Left kidney (tissue), 8 donors: ENCODE measurements at places on chromosomes 5 and 9.
A peak's percentile ranks its signal among the peaks of the same experiment; 100 is the strongest.

GRCh38 chr9:69248005-69248404 lies 73.9 kb downstream of the TJP2 start:
- DNase-seq: no peak

DNA sequence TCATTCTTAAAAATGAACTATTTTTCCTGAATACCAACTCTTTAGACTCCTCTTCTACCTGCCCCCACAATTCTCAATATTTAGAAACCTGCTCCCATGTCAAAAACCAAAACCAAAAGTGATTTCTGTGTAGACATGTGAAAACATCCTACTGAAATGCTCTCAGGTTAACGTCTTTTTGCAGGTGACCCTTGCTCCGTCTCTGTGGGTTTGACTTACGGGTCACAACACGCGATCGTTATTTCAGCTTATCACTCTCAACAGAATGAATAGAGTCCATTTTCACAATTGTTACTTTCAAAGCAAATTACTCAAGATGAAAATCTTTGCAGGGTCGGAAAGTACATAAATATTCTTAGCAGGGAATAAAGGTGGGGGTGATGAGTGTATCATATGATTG lies 456.3 kb upstream of the SGCD start:
- no peak for DNase-seq

DNA sequence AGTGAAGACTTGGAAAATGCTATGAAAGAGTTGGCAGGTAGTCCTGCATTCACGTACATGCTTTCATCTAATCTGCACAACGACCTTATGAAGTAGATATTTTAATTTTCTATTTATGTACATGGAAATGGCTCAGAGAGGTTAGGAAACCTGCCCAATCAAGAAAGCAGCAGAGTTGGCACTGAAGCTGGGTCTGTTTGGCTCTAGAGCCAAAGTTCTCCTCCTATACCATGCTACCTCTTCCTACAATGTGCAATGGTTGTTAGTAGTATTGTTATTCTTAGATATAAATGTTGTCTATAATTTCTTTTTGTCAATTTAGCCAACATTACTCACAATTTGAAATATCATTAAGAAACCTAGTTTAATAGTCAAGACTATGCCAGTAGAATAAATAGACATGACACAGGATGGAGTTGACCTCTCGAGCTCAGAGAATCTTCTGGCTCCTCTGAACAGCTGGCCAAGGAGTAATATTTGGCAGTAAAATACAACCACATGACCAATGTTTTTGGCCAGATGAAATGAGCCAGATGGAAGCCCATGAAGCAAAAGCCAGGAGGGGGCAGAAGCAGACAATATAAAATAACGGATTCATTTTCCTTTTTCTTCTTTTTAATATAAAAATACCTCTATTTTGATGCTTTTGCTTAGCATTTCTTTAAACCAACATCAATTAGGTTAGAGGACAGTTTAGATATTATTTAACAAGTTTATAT lies 542.3 kb downstream of the PDE4D start:
- no peak for DNase-seq

DNA sequence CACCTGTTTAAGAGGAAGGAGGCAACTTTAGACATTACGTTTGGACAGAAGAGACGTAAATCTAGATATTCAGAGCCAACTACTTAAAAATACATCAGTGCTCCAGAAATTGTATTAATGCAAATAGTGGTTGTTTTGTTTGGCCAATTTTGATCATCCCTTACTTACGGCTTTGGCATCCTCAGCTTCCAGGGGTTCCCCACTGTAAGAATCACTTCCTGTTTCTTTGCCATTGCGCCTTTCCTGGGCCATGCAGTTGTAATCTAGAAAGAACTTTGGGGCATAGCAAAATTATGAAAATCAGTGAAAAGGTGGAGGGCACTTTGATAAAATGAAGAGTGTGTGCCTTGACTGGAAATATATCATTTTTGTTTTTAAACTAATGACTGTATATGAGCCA lies 537.2 kb upstream of the TLE4 start:
- DNase-seq: no peak

- DNase-seq: no peak
Observed at GRCh38 chr5:109907731-109908130, 218.0 kb downstream of the MAN2A1 start.

GRCh38 chr9:87581513-87581912 lies 83.8 kb downstream of the DAPK1 start:
- DNase-seq: no peak

- peak; percentile 73 for DNase-seq
Observed at GRCh38 chr9:105064248-105065097, 136.5 kb upstream of the ABCA1 start.

- DNase-seq: no peak
Observed at GRCh38 chr9:83138422-83139135, 75.6 kb upstream of the RASEF start.

DNA sequence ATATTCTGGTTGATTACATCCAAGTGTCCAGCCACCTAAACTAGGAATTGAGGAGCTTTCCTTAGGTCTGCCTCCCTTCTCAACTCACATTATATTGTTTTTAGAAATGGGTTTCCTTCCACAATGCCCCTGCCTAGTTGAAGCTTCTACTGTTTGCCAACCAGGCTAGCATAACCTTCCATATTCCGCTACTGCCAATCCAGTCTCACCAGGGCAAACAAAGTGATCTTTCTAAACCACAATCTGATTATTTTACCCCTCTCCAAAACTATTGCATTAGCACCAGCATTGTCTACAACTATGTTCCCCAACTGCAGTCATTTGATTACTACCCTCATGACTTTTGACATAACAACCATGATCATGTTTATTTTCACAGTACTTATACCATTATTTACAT lies 115.8 kb upstream of the RASEF start:
- DNase-seq: no peak

- DNase-seq: no peak
Observed at GRCh38 chr5:113508756-113509155, 4.7 kb upstream of the YTHDC2 start.

GRCh38 chr5:57817001-57817453 lies 334.4 kb upstream of the ACTBL2 start:
- no peak for DNase-seq

DNA sequence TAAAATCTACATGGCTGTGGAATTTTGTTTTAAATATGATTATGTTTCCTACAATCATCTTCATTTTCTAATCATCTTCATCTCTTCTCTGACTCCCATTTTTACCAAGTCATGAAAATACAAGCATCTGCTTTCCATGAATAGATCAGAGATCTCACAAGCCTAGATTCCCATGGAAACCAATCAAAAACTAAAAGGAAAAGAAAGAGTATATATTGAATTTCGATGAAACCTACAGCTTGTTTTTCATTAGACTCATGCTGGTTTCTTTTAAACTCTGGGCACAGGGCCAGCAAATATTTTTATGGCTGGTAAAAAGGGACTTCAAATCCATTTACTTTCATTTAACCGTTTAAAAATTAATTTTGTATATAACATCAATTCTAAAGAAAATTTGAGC lies 51.2 kb downstream of the INVS start:
- DNase-seq: peak; percentile 6

DNA sequence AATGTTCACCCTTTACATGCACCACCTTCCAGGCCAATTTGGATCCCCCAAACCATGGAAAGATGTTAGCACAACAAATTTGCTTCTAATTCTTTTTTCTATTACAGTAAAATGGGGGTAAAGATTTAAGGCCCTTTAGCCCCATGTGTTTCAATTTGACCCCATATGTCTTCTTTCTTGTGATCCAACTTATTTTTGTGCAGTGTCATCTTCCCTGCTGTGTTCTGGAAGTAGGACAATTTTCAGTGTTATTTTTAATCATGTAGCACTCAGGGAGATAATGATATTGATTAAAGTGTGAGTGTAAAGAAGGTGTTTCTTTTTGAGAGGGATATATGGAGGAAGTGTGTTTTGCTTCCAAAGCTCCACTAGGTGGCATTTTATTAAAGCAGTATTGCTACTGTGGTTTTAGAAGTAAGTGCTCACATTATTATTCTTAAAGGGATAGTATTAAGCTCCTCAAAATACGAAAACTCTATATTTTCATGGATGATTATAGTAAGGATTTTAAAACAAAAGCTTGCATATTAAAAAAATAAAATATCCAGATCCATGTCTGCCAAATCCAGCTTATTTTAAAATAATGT lies 118.7 kb upstream of the ATP10B start:
- DNase-seq: no peak

- DNase-seq: no peak
Observed at GRCh38 chr9:80504601-80505230, 933.0 kb downstream of the TLE4 start.

- DNase-seq: no peak
Observed at GRCh38 chr5:88727705-88728313, 155.2 kb downstream of the MEF2C start.
